Stimulated activated CD4-positive, alpha-beta T cell treated with anti-CD3 and anti-CD28 coated beads, Interleukin-15, amount 100 ng/mL, for 24 hours (primary cell): ENCODE measurements at places on chromosomes 4 and X.

GRCh38 chrX:15483891-15484290 lies 9.2 kb downstream of the PIR start:
- DNase-seq, result no peak

GRCh38 chr4:176902710-176903323 lies 110.1 kb upstream of the VEGFC start:
- DNase-seq, result no peak

DNA sequence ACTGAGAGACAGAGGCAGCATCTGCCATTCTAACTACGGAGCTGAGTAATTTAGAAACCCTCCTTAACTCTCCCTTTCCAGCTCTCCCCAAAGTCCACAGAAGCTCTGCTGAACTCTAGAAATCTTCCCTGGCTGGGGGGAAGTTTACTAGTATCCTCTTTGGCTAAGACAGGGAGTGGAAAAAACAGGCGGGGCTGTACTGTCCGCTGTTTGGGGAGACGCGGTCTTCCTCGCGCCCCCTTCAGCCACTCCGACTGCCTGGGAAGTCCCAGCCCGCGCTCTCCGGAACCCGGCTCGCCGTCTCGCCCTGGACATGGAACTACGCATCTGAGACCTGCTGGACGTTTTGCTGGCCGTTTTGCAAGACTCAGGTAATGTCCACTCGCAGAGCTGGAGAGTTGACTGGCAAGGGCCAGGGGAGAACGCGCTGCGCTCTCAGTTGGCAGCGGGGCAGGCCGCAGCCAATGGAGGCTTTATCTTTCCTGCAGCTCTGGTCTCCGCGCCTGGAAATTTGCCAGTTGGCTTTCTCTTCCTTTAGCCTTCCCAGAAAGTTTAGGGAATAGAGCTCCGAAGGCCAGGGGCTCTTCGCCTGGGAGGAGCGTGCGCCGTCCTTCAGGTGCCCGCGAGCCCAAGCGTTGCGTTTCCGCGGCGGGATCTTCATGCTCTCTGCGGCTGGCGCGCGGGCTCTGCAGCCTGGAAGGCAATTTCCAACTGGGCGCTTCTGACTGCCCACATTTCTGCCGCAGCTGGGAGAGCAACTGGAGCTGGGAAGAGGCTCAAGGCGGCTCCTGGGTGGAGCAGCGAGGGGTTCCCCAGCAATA lies 892 bp downstream of the IL1RAPL2 start:
- no peak for DNase-seq

DNA sequence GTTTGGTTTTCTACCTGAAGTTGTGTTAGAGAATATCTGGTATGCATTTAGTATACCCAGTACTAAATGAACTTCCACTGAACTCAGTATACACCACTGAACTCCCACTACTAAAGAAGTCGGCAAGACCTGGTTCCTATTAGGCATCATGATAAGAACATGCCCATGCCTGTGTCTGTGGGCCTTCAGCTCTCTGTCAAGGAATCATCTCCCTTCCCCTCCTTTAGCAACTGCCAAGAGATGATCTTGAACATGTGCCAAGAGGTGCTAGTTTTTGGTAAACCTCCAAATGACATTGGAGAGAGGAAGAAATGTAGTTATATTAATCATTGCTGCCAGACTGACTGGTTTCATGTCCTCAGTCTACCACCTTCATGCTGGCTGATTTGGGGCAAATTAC lies 113.2 kb downstream of the ATP10D start:
- DNase-seq, result no peak

GRCh38 chr4:10762561-10762960 lies 78.0 kb upstream of the CLNK start:
- DNase-seq, result no peak

DNA sequence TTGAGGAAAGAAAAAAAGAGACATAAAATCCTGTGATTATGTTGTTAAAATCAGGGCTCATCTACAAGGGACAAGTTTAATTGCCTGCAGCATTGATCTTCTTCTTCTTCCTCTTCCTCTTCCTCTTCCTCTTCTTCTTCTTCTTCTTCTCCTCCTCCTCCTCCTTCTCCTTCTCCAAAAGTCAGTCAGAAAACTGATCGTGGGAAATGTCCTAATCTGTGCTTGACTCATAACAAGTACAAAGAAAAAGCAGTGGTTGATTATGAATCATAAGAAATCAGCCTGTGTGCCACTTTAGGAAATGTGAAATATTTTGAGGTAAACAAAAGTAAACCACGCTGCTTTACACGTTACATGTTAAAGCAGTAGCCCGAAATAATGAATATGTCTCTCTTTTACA lies 2.7 kb upstream of the ATP10D start:
- no peak for DNase-seq

- DNase-seq, result no peak
These were observed 339.3 kb downstream of the MID1IP1 start for GRCh38 chrX:39140581-39140980.

GRCh38 chrX:127568691-127569090 lies 483.5 kb downstream of the ACTRT1 start:
- DNase-seq, result no peak

- DNase-seq, result no peak
These were observed 32.1 kb upstream of the MSN start for GRCh38 chrX:65635378-65635777.

DNA sequence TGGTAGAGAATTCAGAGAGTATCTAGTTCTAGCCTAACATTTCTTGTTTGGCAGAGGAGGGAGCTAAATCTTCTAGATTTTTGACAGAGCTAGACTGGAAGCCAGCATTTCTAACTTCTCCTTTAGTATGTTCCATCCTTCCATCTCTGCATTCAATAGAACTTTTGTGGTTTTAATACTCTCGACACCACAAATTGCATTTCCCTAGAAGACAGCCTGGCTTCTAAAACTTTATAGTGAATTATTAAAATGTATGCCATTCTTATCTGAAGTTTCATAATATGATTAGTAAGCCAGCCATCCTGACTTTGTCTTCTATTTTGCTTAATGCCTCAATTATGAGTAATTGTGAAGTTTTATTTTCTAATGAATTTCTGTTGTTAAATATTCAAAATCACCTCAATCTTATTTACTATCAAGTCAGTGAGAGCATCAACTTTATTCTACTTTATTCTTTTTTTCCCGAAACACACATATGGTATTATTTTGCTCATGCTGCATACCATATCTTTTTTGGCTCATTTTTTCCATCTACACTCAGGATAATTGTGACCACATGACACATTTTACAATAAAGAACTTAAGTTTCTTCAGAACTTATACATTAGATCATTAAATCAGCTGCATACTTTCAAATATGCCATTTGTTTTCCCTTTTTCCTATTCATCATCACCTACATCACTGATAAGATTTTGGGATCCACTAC lies 30.2 kb downstream of the EDNRA start:
- DNase-seq, result no peak
